Aortic smooth muscle cell (primary cell): ENCODE measurements at places on chromosomes 11 and 22. TPM values are rescaled to one million over a fixed set of nuclear protein-coding genes. Genes with fewer than 3 reads are reported as not detected.

The PTPRCAP gene
- 0.25 and 0.26 TPM in 2 replicates for total RNA-seq

The XKR3 gene
- total RNA-seq: 0.06 TPM in 1 of 2 replicates, not detected in the other

The PRMT3 gene
- 13.3 and 17.6 TPM in 2 replicates for total RNA-seq

The OR8G5 gene
- not detected in 2 replicates for total RNA-seq

The TXNRD2 gene
- 26.7 and 29.3 TPM in 2 replicates for total RNA-seq

The SCGB1D2 gene
- total RNA-seq: not detected in 2 replicates

The MRGPRX4 gene
- not detected in 2 replicates for total RNA-seq

The MARK2 gene
- total RNA-seq: 6.6 and 8.0 TPM in 2 replicates

The ZNF214 gene
- 4.7 and 4.8 TPM in 2 replicates for total RNA-seq

The NR1H3 gene
- 12.3 and 20.3 TPM in 2 replicates for total RNA-seq

The UBQLNL gene
- total RNA-seq: 0.12 and 0.13 TPM in 2 replicates

The MS4A3 gene
- total RNA-seq: not detected in 2 replicates

The NXPE2 gene
- 0.06 and 0.13 TPM in 2 replicates for total RNA-seq

The TREH gene
- total RNA-seq: not detected in 2 replicates

The OR2D2 gene
- total RNA-seq: 0.13 and 0.44 TPM in 2 replicates

The KCNJ1 gene
- 0.06 TPM in 1 of 2 replicates, not detected in the other for total RNA-seq

The CREBZF gene
- 33.8 and 35.0 TPM in 2 replicates for total RNA-seq

The VEGFB gene
- total RNA-seq: 24.6 and 39.0 TPM in 2 replicates

The ALDH3B1 gene
- total RNA-seq: 24.4 and 29.2 TPM in 2 replicates

The TMEM135 gene
- total RNA-seq: 22.7 and 34.1 TPM in 2 replicates
